Cardiac septum (tissue), 1 donor: ENCODE measurements at places on chromosomes 5 and 9. TPM values are rescaled to one million over a fixed set of nuclear protein-coding genes. Genes with fewer than 3 reads are reported as not detected.

The CDO1 gene
- total RNA-seq, result 3.6 TPM

The SUSD1 gene
- 4.3 TPM for total RNA-seq

The FTMT gene
- total RNA-seq, result not detected

The FBXL7 gene
- total RNA-seq, result 26.2 TPM

The SLC2A8 gene
- 14.5 TPM for total RNA-seq

The CNTFR gene
- 1.1 TPM for total RNA-seq

DNA sequence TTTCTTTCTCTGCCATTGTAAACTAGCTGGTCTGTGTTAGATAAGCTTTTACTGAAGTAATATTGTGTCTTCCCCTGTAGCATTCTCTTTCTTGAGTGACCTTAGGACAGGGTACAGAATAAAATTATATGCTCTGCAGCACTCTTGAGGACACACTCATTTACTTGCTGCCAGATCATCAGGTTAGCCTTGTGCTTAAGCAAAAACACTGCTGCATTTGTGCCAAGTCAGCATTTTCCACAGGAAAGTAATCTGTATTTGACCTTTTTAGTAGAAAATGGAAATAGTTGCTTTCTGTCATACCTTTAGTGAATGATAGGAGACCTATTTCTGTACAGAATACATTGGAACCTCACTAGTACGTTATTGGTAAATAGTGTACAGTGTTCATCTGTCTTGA, 54.2 kb downstream of the LMNB1 start:
- DNase-seq, result no peak

DNA sequence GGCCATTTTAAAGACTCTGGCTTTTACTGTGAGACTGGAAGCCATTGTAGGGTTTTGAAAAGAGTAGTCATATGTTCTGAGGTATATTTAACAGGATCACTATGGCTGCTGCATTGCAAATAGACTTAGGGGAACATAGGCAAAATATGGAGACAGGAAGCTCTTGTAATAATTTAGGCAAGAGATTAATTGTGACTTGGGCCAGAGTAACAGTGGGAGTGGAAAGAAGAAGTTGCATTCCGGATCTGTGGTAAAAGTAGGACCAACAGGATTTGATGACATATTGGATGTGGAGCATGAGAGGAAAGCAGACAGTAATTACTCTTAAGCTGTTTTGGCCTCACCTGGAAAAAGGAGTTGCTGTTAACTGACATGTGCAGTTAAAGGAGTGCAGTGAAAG, 85.6 kb downstream of the SMIM15 start:
- no peak for DNase-seq

GRCh38 chr5:6806668-6807067, 93.4 kb downstream of the TENT4A start:
- no peak for DNase-seq

DNA sequence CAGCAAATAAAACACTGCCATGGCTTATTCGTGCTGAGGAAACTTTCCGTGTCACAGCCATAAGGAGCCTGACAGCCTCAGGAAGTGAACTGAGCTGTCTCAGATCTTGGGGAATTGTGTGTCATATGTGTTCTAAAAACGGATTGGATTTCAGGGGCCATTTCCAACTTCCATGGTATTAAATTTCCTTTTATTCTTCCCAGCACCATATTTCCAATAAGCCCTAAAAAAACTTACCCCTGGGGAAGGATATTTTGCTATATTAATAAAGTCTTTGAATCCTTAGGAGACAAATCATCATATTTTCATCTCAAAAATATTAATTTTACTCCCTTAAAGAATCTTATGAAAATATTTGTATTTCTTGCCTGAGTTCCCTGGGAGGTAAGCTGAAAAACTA, 93.9 kb downstream of the LHFPL2 start:
- no peak for DNase-seq

DNA sequence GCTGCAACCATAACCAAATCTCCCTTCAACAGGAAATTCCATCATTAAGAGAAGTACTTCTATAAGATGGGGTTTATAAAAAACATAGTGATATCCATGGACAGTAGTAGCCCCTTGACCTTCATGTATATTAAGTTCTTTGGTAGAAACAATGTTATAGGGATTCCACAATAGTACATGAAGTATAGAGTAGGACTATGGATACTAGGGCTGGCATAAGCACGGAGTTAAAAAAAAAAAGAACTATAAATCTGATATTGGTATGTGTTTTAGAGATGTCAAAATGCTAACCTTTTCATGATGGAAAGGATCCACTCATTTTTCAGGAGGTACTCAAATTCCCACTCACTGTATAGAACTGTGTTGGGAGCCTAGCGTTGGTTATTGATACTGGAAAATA, 337.6 kb downstream of the FGF10 start:
- no peak for DNase-seq

- no peak for DNase-seq
These were observed 107.2 kb upstream of the STC2 start for GRCh38 chr5:173435447-173435846.

- DNase-seq, result no peak
These were observed 7.8 kb downstream of the RRAGA start for GRCh38 chr9:19057033-19057432.

DNA sequence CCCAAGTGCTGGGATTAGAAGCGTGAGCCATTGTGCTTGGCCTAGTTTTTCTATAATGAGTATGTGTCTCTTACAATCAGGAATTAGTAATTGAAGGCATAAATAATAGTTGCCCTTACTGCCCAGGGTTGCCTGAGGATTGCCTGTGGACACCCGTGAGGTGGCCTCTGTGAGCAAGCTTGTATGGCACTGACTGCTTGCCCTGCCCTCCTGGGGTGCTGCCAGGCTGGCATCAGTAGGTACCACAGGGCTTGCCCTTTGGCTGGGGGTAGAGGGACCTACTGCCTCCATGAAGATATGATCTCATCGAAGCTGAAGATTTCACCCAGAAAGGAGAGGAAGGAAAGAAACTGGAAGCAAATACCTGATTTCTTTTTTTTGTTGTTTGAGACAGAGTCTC, 23.8 kb upstream of the PHF19 start:
- no peak for DNase-seq

GRCh38 chr9:24189986-24190385, 355.7 kb downstream of the IZUMO3 start:
- no peak for DNase-seq
